Activated CD8-positive, alpha-beta memory T cell treated with anti-CD3 and anti-CD28 coated beads for 1 hour (primary cell): ENCODE measurements at places on chromosomes 4 and X.
A peak's percentile ranks its signal among the peaks of the same experiment; 100 is the strongest.

- no peak for DNase-seq
Observed at GRCh38 chr4:33930497-33930896, 2313.8 kb downstream of the ARAP2 start.

GRCh38 chrX:30939928-30940327, 50.9 kb upstream of the TAB3 start:
- DNase-seq: no peak

- no peak for DNase-seq
Observed at GRCh38 chr4:87232216-87232615, 11.8 kb upstream of the KLHL8 start.

DNA sequence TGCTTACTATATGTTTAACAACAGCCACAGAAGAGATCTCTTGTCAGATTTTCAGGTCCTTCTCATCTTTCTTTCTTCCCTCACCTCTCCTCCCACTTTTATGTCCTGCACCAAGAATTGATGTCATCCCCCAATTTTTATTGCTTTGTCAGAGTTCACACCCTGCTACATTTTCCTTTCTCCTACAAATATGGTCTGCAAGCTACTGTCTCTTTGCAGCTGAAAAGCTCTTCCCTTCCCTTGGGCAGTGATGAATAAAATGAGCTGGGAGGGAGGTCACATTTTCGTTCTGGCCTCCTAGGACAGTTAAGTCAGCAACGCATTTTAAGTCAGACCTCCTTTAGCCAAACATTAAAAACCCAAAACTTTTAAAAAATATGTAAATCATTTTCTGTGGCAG, 26.7 kb upstream of the VEGFD start:
- no peak for DNase-seq

DNA sequence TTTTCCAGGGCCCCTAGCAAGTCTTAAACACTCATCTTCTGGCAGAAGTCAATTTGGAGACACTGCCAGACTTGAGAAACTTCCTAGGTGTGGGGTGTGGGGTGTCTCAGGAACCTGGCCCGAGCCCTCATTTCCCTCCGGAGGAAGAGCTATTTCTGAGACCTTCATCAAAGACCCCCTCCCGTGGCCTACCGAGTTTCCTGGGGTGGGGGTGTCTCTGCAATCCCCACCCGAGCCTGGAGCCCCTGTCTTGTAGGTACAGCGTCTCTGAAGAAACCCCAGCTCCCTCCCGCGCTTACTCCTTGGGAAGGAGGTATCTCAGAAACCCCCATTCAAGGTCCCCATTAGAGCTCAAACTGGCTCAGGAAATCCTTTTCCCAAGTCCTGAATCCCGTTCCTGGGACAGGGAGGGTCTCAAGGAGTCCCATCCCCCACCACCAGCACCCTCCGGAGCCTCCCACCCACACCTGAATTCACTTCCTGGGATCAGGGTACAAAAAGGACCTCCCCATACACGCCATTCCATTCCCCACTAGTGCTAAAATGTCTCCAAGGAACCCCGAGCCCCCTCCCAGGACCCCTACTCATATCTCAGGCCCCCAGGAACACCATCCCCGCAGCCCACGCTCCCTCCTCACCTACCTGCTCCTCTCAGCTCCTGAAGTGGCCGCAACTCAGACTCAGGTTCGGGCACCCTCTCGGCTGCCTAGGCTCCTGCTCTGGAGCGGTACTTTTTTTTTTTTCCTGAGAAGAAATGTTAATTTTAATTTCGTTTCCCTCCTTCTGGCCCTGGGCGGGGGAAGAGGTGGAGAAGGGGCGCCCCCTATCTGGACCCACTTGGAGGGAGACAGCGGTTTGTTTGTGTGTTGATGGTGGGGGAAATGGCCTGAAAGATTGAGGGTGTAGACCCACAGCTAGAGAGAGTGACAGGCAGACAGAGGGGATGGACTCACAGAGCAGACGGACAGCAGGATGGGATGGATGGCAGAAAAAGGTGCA, 1.1 kb downstream of the SLC38A5 start:
- DNase-seq: peak; percentile 8

- DNase-seq: no peak
Observed at GRCh38 chrX:101450085-101450484, 35.2 kb upstream of the ARMCX4 start.

DNA sequence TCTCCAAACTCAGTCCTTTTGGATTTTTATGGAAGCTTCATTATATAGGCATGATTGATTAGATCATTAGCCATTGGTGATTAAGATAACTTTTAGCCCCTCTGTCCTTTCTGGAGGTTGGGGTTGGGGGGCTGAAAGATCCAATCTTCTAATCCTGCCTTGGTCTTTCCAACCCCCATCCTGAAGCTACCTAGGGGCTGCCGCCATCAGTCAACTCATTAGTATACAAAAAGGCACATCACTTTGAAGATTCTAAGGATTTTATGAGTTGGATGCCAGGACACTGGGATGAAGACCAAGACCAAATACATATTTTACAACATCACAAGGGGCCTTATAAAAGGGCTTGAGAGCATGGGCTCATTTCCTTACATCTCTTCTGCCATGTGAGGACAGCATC, 47.5 kb downstream of the CYTL1 start:
- no peak for DNase-seq

GRCh38 chr4:41172786-41173185, 41.6 kb downstream of the APBB2 start:
- no peak for DNase-seq

DNA sequence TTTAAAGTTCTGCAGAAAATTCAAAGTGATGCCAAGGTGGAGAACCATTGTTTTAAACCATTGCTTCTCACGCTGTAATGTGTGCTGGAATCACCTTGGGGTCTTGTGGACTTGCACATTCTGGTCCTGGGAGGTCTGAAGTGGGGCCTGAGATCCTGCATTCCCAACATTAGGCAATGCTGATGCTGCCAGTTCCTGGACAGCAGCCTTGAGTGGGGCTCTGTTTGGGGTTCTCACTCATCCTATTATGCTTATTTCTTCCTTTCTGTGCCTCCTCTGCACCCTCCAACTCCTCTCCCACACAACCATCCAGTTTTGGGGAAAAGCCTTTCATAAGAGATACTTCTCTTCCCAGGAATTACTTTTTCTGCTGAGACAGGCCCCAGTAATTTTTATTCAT, 44.2 kb upstream of the RASSF6 start:
- no peak for DNase-seq

GRCh38 chrX:74467656-74468055, 46.4 kb downstream of the SLC16A2 start:
- no peak for DNase-seq

DNA sequence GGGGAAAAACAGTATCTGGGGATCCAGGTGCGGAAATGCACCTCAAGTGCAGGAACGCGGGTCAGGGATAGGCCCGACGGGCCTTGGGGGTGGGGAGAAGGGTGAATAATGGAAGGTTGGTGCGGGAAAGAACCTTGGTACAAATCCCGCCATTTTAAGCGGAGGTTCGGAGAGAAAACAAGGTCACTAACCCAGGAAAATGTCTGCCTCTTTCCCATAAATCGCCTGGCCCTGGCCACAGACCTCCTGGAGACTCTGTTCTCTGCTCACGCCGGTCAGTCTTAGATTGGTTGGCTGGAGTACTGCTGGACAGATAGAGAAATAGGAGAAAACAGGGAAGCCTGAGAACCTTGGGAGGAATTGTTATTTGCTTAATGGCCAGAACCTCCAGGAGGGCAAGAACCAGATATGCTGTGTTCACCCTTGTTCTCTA, 897 bp upstream of the FBXL5 start:
- no peak for DNase-seq

- DNase-seq: no peak
Observed at GRCh38 chr4:176288020-176288419, 19.0 kb upstream of the ASB5 start.

DNA sequence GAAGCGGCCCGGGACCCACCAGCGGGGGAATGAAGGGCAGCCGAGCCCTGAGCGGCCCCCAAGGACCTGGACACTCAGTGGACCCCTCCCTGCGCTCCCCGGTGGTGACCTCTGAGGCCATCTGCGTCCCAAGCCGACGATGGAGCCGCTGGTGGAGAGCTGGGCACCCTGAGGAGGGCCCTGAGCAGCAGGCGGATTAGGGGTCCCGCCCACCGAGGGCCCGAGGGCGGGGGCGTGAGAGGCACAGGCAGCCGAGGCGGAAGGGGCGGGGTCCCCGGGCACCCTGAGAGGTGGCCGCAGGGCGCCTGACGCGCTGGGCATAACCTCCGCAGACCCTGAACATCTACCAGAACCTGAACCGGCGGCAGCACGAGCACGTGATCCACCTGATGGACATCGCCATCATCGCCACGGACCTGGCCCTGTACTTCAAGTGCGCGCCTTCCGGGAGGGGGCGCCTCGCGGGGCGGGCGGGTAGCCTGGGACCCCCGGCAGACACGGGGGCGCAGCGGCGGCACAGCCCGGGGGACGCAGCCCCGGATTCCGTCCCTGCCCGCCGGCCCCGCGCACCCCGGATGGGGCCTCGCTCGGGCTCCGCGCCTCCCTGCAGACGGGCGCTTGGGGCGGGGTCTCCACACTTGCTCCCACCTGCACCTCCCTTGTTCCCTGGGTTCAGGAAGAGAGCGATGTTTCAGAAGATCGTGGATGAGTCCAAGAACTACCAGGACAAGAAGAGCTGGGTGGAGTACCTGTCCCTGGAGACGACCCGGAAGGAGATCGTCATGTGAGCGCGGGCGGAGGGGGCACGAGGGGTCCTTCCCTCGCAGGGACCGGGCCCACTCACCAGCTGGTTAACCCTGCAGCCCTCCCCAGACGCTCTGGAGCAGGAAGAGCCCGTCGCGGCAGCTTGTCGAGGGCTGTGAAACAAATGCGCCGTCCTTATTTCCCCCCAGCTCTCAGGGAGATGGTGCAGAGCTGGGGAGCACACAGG, 10.3 kb downstream of the ATP5ME start:
- DNase-seq: peak; percentile 34

DNA sequence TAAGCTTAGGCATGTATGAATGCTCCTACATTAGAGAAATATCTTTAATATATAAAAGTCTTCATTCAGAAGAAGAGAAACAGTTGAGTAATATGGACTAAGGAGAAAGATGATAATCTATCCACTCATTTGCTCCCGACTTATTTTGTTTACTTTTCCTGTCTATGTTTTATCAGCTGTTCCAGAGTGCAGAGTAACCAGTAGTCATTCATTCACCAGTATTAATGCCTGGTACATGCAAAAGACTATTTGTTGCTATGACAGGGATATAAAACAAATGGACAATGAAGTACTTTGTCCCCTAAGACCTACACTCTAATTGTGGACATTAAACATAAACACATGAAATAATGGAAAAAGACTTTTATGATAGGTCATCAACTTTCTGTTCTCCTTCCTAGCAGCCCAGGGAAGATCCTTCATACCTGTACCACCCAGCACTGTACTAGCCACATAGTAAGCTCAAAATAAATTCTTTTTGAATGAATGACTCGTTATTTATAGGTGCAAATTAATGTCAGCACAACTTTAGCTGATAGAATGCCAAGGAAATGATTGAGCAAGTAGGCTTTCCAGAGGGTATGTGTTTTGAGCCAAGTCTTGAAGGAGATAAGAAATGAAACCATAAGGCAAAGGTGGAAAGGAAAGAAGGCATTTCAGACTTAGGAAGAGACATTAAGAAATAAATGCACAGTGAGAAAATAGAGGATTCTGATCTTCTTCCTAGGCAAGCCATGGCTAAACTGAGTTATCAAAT, 45.0 kb upstream of the IL13RA1 start:
- DNase-seq: no peak

DNA sequence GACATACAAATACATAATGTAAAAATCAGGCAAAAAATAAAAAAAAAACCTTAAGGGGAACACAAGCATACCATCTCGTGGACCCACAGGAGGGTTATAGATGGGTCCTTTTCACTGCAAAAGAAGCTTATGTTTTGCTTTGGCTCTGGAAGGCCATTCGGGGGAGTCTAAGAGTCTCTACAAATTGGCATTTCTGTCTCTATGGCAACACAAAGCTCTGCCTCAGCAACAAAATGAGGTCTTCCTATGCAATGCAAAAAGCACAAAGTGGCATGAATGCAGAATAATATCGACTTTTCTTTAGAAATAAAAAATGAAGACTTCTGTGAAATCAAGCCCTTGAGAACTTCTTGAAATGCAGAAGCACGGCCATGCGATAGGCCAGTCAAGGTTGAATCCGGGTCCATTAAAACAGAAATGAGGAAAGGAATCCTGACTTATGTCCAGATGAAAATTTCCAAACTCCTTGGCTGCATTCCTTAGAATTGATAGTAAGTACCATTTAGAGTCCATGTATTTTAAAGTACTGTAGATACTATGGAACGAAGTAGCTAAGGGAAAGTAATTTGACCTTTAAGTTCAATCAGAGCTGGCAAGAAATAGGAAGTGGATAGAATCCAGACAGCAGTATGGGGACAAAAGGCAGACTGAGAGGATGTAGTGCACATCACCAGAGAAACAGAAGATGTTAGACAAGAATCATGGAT, 63.7 kb upstream of the PDLIM3 start:
- DNase-seq: no peak

DNA sequence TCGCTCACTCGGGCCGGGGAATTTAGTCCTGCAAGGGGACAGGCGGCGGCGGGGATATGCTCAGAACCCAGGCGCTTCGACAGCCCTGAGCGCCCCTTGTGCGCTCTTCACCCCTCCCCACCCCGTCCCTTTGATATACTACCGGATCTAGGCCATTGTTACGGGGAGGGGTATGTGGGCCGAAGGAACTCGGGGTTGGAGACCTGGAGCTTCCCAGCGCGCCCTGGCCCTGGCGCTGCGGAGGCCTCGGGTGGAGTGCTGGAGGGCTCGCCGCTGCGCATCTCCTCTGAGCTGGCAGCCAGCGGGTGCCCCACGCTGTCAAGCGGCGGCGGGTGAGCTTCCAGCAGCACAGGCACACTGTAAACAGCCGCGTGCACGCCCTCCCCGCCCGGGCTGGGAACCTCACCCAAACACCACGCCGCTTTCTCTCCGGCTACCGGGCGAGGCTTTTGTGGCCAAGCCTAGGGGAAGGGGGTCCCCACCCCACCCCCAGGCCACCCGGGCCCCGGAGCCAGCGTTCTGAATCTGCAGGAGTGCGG, 54.5 kb upstream of the BCOR start:
- no peak for DNase-seq

DNA sequence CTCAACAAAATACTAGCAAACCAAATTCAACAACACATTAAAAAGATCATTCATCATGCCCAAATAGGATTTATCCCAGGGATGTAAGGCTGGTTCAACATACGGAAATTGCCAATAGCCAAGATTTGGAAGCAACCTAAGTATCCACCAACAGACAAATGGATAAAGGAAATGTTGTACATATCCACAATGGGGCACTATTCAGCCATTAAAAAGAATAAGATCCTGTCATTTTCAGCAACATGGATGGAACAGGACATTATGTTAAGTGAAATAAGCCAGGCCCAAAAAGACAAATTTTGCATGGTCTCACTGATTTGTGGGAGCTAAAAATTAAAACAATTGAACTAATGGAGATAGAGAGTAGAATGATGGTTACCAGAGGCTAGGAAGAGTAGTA, 82.0 kb upstream of the FAM241A start:
- DNase-seq: no peak

- no peak for DNase-seq
Observed at GRCh38 chrX:31580227-31580626, 508.4 kb upstream of the FTHL17 start.

DNA sequence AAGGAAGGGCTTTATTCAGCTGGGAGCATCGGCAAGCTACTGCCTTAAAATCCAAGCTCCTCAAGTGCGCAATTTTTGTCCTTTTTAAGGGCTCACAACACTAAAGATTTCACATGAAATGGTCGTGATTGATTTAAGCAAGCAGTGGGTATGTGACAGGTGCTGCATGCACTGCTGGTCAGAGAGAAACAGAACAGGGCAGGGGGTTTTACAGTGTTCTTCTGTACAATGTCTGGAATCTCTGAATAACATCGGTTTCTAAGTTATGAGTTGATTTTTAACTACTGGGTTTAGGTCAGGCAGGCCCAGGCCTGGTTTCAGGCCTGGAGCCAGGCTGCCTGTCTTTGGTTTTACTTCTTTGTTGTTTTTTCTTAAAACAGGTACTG, 6.0 kb downstream of the UGT2B17 start:
- DNase-seq: no peak
